ENCODE measurements at places on chromosomes 2 and 18.
A peak's percentile ranks its signal among the peaks of the same experiment; 100 is the strongest.

- DNase-seq, result no peak
Observed at GRCh38 chr2:150030436-150031190, 443.0 kb upstream of the MMADHC start.

GRCh38 chr2:177342736-177343135 lies 49.8 kb upstream of the AGPS start:
- no peak for DNase-seq

DNA sequence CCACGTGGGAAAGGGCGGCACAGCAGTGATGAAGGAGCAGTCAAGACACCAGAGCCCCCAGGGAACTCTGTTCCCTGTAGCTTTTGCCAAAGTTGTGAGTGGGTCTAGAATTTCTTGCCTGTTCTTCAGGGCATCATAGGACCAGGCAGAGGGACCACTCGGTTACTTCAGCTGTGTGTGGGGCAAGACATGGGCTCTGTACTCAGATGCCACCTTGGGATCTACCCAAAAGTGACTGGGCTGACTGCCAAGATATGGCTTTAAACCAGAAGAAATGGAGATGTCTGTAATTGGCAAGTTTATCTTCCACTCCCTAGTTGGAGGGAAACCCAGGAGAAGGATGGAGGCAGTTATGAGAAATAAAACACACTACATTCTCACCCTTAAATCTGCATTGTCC lies 29.6 kb downstream of the KCNF1 start:
- DNase-seq, result no peak

GRCh38 chr2:101012706-101013181 lies 10.7 kb downstream of the RPL31 start:
- DNase-seq, result no peak

- DNase-seq, result no peak
Observed at GRCh38 chr2:160735696-160736095, 242.1 kb upstream of the RBMS1 start.

GRCh38 chr2:190789074-190790004 lies 91.3 kb upstream of the GLS start:
- no peak for DNase-seq

DNA sequence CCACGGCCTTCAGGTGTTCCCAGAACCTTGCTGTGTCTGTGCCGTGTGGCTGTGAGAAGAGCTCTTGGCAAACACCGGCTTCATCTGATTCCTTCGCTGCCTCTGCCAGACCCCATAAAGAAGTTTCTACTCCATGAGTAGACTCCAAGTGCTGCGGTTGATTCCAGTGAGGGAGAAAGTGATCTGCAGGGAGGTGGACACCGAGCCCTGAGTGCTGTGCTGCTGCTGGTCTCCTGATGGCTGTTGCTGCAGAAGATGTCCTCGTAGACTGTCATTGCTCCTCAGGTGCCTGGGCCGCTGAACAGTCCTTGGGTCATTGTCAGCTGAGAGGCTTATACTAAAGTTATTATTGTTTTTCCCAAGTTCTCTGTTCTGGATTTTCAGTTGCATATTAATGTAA lies 19.6 kb downstream of the ASB1 start:
- DNase-seq, result no peak

GRCh38 chr2:112304298-112304941 lies 29.0 kb downstream of the ZC3H6 start:
- no peak for DNase-seq

DNA sequence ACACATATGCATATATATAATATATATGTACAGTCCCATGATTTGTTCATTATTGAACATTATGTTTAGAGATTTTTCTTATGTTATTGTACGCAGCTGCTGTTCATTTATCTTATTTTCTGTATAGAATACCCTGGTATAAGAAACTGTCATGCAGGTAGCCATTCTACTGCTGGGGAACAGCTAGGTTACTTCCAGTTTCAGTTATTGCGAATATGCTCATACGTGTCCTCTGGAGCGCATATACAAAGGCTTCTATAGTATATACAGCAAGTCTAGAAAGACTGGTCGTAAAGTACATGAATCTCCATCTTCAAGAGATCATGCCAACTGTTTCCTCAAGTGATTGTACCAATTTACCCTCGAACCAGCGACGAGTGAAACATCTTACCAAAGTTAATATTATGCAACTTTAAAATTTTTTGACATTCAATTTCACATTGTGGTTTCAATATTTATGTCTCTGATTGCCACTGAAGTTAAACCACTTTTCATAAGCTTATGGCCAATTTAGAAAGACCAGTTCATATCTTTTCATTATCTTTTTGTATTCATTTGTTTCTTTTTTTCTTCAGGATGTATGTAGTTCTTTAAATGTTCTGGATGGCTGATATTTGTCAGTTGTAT lies 53.5 kb downstream of the RDH14 start:
- no peak for DNase-seq

DNA sequence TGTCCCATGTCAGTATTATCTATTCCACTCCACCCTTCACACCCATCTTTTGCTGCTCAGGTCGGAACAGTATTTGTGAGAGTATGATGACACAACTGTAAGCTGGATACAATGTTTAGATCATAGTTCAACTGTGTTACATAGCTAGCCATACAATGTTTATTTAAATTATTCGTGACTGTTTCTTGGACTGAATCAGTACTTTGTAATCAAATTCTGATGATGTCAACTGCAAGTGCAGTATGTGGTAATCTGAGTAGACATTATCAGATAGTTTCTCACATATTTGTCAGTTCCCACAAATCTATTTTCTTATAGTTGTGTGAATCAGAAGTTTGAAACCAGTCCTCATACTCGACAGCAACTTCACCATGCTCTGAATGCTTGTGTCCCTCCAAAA lies 177.6 kb downstream of the ZNF407 start:
- no peak for DNase-seq

DNA sequence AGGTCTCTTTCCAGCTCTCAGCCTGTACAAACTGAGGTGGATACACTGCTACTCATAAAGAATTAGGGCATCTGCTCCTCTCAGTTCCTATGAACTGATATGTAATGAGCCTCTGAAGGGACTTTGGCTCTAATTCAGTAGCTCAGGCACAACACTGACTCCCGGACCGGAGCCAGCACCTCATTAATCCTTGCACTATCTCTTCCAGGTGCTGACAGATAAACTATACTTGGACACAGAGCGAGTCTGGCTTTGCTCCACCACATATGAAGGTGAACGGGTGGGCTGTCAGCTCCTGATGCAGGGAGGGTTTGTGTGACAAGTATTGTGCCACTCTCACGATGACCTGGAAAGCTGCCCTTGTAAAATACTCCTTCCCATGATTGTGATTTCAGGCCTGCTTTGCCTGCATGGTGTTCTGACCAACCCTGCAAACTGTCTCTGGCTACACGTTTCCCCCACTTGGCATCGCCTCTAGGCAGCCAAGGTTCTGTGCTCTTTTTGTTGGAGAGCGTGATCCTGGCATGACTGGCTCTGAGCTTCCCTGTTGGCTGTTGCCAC lies 111.6 kb upstream of the LMAN1 start:
- no peak for DNase-seq

DNA sequence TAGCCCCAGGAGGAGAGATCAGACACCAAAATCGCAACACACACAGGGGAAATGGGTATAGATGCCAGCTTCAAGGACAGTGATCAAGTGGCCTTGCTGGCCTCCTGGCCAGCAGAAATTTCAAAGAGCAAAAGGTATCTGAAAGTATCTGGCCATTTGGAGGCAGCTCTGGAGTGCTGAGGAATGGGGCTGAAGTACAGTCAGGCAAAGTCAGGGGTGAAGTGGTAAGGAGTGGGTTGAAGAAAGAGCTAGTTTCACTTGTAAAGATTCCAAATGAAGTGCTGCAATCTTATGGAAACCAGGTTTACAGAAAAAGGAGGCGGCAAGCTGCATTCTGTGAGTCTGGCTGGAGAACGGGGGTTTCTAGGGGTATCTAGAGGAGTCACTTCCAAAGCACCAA lies 19.2 kb upstream of the PCBP1 start:
- no peak for DNase-seq

DNA sequence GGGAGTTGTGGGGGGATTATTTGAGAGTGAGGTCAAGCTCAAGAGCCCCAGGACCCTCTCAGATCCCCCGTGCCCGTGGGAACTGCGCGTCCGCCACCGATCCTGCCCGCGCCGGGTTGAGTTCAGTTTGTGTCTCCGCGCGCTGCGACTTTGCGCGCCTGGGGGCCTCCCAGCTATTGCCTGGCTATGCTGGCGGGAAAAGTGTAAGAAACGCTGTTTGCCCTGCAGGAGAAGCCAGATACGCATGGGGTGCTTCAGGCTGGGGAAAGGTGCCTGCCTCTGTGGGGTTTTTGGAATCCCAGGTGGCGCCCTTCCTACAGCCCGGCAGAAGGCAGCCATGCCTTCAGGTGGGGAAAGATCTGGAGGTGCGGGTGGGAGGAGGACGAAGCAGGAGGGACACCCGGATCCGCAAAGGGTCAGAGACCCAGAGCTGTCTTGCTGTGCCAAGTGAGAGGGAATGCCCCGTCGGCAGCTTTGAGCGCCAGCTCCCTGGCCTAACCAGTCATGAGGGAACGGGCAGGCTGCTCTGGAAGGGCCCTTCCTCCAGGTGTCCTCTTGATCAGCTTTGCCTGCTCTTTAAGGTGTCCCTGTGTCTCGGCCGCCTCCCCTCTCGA lies 22.5 kb downstream of the TEX44 start:
- DNase-seq, result no peak

GRCh38 chr2:65215946-65216345 lies 11.7 kb upstream of the ACTR2 start:
- DNase-seq, result no peak

GRCh38 chr2:78992807-78993517 lies 32.5 kb upstream of the REG3G start:
- DNase-seq, result peak; percentile 26

- no peak for DNase-seq
Observed at GRCh38 chr2:179536185-179536584, 271.6 kb upstream of the SESTD1 start.

GRCh38 chr2:134238371-134238770 lies 15.5 kb upstream of the MGAT5 start:
- no peak for DNase-seq

GRCh38 chr2:239339726-239340601 lies 60.9 kb downstream of the HDAC4 start:
- peak; percentile 56 for DNase-seq

- DNase-seq, result no peak
Observed at GRCh38 chr2:160141419-160141818, 58.7 kb downstream of the ITGB6 start.

GRCh38 chr2:240733803-240734495 lies 42.3 kb downstream of the AQP12A start:
- peak; percentile 51 for DNase-seq

- no peak for DNase-seq
Observed at GRCh38 chr2:220036431-220036830, 409.0 kb downstream of the SLC4A3 start.

DNA sequence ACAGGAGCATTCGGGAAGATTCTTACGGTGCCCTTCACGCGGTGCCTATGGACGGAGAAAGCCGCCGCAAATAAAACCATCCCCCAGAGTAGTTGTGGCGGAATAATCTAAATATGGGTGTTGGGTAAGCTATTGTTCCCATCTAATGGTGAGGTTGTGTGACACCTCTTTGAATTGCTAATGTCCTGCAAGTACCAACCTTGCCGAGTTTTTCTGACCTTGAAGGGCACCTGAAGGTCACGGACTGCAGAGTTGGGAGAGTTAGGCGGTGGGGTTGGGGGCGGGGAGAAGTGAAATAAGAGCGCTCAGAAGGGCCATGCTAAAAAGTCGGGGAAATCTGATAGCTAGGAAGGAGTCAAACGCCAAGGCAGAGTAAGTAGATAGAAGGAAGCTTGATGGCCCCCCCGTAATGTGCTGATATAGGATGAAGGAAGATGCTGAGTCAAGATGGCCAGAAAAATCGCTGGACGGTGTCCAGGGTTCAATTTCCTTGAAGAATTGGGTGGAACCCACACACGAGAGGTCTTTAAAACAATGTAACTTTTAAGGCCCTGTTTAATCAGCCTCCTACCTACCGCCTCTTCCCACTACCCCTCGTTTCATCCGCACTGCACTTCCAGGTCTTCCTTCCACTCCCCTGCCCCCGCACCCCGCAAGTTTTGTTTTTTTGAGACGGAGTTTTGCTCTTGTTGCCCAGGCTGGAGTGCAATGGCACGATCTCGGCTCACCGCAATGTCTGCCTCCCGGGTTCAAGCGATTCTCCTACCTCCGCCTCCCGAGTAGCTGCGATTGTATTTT lies 600 bp downstream of the KATNAL2 start:
- peak; percentile 20 for DNase-seq

DNA sequence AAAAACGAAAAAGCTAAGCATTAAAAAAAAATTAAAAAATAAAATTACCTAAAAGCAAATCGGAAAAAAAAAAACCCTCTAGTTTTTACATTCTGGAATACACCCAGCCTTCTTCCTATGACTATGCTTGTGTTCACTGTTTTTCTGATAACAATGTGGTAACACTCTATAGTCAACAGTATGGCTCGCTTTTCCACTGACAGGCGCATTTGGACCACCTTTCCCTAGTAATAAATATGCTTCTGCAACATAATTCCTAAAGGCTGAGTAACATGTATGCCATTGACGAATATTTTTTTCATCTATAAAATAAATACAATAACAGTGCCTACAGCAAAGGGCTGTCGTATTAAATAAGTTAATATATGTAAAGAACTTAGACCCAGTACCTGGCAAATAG lies 27.9 kb downstream of the NOL10 start:
- DNase-seq, result no peak

DNA sequence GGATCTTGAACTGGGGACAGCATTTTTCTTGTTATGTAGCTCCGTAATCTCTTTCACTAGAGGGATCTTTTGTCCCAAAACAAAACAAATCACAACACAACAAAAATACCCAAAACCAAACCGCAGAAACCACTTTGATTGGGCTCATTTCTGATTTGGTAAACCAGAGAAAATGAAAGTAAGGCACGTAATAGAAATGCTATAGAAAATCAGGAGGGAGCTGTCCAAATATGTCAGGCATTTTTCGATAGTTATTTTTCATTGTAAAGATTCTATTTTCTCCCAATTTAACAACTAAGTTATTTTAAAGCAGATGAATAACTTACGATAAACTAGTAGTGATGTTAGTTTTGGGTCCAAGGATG lies 406.5 kb downstream of the XIRP2 start:
- DNase-seq, result no peak

DNA sequence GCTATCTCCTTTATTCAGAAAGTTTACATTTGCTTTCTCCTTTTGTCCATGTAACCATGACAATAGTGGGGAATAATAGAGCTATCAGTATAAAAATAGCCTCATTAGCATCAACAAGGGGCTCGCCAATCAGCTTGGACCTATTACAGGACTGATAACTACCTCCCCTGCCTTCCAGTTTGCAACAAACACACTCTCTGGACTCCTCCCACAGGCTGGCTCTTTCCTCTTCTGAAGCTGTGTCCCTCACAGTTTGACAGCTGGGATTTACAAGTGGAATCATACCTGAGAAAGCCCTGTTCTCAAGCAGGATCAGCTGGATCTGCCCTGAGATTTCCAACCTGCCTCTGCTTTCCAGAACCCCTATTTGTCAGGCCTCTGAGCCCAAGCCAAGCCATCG lies 162.5 kb downstream of the GRB14 start:
- DNase-seq, result no peak

- no peak for DNase-seq
Observed at GRCh38 chr2:102826904-102827303, 65.1 kb downstream of the TMEM182 start.

GRCh38 chr2:234544659-234545611 lies 48.1 kb upstream of the ARL4C start:
- peak; percentile 68 for DNase-seq

- no peak for DNase-seq
Observed at GRCh38 chr2:79711098-79711497, 198.2 kb downstream of the CTNNA2 start.
